Activated effector memory CD4-positive, alpha-beta T cell treated with Interleukin-2 at 50 U/mL for 16 hours (primary cell): ENCODE measurements at places on chromosomes 7 and 10.

DNA sequence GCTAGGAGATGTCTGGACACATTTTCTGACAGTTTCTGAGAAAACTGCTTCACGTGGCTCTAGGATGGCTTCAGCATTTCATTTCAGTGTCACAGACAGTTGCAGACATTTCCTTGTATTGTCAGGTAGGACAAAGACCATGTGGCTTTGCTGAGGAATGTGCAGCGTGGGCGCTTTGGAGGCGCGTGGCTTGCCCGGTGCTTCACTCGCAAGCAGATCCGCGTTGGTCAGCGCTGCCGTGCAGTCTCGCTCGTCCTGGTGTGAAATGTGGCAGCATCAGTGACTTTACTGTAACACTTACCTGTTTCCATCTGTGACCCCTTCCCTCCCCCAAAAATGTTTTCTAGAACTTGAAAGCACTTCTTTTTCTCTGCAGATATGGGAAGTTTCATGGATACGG, 340.5 kb downstream of the SDK1 start:
- no peak for DNase-seq

DNA sequence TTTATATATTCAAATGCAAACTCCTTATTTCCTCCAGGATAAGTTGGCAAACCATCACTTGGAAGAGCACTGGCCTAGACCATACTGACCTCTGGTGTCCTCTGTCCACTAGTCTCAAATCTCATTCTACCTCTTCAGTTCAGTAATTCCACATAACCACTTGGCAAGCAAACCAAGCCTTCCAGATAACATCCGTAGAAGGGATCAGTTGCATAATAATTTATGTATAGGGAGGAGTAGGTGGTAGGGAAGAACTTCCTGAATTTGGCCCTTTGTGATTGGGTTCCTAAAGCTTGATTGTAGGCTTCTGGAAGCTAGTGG, 55.0 kb downstream of the WAC start:
- DNase-seq: no peak

GRCh38 chr7:155375337-155376277, 77.9 kb downstream of the INSIG1 start:
- DNase-seq: no peak

DNA sequence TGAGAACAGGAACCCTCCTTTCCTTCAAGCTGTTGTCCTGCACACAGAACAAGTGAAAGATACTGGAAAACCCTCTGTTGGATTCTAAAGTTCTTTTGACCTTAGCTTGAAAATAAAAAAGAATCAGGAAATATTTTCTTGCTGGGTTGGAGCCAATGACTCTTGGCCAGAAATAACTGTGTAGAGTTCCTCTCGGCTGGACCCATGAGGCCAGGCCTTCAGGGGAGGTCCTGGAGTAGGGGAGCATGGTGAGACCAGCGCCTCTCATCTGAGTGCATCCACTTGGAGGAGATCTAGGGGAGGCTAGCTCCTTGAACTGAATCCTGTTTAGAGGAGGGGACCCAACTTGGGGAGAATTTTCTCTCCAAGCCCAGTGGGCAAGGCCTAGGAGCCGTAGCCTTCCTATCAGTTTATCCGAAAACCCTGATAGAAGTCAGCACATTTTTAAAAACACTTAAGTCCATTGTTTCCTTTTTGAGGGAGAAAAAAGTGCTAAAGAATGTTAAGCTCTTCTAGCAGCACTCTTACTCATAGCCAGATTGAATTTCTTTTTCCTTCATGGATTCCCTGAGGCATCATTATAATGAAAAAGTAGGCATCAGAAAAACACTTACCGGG, 635.7 kb upstream of the ANKRD30A start:
- no peak for DNase-seq

- DNase-seq: no peak
These were observed 39.5 kb upstream of the RTKN2 start for GRCh38 chr10:62308101-62308500.

DNA sequence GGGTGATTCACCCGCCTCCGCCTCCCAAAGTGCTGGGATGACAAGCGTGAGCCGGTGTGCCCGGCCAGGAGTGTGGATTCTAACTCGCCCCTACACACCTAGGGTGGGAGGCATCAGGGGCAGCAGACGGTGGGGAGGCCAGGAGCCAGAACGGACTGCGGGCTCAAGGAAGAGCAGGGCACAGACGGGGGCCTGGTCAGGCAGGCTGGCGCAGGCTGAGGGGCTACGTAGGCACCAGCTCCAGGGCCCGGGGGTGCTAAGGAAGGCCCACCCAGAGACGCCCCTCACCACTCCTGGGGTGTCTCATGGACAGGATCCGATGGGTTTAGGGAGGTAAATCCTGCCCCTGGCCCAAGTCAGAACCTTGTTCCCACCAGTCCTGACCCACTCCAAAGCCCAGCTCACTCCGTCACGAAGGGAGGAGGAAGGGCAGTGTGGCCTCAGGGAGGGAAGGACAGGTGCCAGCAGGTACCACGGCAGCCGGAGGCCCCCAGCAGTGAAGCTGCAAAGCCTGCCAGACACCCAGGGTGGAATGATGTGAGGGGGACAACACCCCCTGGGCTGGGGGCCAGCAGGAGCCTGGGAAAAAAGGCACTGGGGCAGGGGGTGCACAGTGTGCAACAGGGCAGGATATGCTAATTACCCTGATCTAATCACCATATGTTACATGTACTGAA, 251.4 kb downstream of the MAD1L1 start:
- DNase-seq: no peak

DNA sequence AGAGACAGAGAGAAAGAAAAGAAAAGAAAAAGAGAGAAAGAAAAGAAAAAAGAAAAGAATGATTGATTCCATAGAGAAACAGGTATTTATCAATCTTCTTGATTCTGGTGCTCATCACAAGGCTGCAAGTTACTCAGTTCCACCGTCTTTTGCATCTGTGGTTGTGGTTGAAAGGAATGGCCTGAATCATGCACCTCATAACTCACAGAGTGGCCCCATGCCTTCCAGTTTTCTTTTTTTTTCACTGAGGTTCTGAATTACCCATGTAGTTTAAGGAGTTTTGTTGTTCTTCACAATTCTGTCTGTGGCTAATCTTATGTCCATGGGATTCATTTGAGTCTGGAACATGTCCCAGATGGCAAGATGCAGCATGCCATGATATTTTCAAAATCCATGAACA, 156.0 kb downstream of the ZNF33B start:
- no peak for DNase-seq

- no peak for DNase-seq
These were observed 8.0 kb upstream of the ZCCHC24 start for GRCh38 chr10:79453392-79453791.

- no peak for DNase-seq
These were observed 45.0 kb downstream of the DENND2A start for GRCh38 chr7:140595468-140596092.

GRCh38 chr7:151507806-151508205, 11.9 kb downstream of the RHEB start:
- no peak for DNase-seq

DNA sequence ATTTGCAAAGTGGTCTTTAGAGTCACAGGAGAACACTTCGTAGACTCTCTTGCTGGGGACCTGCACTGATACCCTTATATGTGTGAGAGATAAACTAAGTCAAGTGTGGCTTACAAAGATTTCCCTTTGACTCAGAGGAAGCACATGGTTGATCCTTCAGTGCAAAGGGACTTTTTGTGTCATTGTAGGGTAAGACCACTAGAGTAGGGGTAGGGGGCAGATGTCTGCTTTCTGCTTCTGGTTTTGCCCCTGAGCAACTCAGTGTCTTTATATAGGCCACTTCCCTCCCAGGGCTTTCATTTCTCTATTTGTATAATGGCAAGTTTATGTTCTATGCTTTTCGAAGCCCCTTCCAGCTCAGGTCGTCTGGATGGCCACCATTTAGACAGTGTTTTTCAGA, 281.7 kb downstream of the SORCS3 start:
- DNase-seq: no peak

GRCh38 chr10:129224065-129224464, 243.0 kb upstream of the MGMT start:
- no peak for DNase-seq

DNA sequence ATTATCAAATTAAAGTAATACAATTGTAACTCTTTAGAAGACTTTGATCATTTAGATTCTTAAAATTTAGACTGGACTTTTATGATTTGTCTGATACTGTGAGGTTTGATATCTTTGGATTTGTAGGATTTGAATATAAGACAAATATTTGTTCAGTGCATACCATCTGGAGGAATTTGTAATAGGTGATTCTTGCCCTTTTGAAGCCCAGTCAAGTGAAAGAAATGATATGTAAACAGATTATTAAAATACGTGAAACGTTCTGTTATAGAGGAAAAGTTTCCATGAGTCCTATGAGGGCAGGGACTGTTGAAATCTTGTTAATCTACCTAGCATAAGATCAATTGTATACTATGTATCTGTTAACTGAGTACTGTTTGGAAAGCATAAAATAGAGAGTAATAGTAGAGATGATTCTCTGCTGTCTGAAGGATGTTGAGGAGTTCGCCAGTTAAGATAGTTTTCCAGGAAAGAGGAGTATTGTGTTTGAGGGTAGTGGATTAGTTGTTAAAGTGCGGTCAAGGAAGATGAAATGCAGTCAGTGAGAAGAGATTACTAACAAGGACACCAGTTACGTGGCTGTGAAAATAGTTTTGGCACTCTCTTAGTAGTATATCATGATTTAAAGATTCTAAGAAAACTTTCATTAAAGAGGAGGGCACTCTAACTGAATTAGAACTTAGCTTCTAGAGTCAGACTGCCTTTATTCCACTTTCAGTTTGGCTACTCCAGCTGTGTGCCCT, 14.4 kb downstream of the PDCD4 start:
- DNase-seq: no peak

DNA sequence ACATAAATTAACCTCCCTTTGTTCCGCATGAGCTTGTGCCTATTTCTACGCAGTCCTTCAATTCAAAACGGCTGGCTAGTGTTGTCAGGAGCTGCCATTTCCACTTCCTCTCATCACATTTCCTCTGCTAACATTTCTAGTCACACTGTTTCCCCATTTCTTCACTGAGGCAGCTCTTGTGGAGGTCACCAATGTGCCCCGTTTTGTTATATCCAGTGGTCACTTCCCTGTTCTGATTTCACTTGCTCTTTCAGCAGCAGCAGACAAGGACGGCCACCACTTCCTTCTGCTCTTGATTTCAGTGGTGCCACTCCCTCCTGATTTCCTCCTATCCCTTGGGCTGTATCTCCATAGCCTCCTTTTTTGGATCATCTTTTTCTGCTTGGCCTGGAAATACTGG, 64.8 kb upstream of the SEC61G start:
- DNase-seq: no peak

- DNase-seq: no peak
These were observed 19.0 kb upstream of the CFAP46 start for GRCh38 chr10:132961420-132961786.

GRCh38 chr7:127776776-127777386, 124.9 kb downstream of the SND1 start:
- DNase-seq: no peak

- no peak for DNase-seq
These were observed 19.0 kb upstream of the TRIM56 start for GRCh38 chr7:101066141-101066832.

GRCh38 chr10:12208460-12208859, 12.5 kb downstream of the CDC123 start:
- no peak for DNase-seq

GRCh38 chr7:36509962-36510361, 120.3 kb downstream of the ANLN start:
- no peak for DNase-seq

- DNase-seq: no peak
These were observed 41.1 kb upstream of the TMEM213 start for GRCh38 chr7:138756591-138757242.

GRCh38 chr7:108488768-108489538, 32.7 kb upstream of the NRCAM start:
- no peak for DNase-seq

- no peak for DNase-seq
These were observed 91.9 kb downstream of the ZNF783 start for GRCh38 chr7:149353739-149354504.

DNA sequence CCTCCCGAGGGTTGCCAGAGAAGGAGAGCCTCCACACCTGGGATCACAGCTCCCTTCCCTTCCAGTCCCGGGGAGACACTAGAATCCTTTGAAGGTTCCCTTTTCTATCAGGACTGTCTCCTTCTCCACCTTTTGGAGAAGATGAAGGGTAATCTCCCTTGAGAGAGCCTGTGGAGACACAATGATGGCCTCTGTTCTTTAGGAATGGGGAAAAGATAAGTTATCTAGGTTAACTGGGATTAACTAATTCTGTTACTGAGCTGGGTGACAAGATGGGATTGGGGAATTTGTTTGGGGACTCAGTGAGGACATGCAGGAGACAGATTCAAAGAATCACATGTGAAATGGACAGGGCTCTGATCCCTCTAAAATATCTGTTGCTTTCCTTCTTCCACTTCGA, 181.1 kb upstream of the BMPER start:
- no peak for DNase-seq

DNA sequence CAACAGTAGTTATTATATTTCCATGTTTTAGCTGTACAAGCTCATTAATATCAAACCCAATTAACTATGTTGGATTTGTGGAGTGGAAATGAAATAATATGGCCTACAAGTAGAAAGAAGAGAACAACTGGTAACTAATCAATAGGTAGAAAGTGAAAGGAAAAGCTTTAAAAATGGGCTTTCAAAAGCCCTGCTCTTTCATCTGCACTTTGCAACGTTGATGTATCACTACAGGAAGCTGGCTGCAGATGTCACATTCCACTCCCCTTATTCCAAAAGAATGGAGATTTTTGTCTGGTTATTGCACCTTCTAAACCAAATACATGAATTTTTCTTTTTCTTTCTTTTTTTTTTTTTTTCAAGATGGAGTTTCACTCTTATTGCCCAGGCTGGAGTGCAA, 11.7 kb upstream of the MKI67 start:
- DNase-seq: no peak
